Activated naive CD4-positive, alpha-beta T cell treated with Interleukin-2 at 50 U/mL for 16 hours (primary cell): ENCODE measurements at places on chromosomes 6 and 20.

DNA sequence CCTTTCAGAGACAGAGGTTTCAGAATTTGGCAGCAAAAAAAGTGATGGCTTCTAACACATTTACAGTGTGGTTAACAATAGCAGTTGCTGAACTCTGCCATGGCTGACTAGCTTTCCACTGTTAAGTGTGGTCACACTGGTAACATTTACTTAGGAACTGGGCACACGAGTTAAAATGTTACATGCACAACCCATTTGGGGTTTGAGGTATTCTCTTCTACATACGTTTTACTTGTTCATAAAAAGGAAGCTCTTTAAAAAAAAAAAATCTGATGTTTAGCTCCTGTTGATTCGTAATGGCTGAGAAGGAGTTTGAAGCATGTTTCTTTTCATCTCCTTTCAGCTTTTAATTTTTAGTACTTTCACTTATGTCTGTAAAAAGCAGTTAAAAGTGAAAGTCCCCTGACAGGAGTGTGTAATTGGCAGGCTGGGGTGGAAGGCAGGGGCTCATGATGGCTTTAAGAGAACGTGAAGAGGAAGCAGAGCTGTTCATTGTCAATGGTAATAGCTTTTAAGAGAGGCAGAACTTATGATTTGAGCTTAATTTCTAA, 245.9 kb downstream of the FARS2 start:
- DNase-seq = no peak

- peak; percentile 98 for DNase-seq
Observed at GRCh38 chr20:31723319-31724078, 831 bp upstream of the BCL2L1 start.

DNA sequence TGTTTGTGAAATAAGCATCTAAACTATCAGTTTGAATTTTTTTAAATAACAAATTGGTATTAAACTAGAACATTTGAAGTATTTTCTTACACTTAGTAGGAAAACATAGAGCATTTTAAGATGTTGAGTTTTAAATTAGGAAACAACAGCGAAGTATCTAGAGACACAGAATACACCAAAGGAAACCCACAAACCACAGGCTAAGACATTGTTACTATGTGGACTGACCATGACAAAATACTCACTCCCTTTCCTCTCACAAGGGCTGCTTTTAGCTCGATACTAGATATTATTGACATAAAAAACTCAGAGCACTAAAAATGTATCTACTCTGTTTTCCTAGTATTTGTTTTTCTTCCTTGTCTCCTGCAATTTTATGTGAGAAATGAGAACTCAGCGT, 266.0 kb upstream of the CITED2 start:
- DNase-seq = no peak

GRCh38 chr6:144879436-144879835, 594.3 kb downstream of the UTRN start:
- DNase-seq = no peak

DNA sequence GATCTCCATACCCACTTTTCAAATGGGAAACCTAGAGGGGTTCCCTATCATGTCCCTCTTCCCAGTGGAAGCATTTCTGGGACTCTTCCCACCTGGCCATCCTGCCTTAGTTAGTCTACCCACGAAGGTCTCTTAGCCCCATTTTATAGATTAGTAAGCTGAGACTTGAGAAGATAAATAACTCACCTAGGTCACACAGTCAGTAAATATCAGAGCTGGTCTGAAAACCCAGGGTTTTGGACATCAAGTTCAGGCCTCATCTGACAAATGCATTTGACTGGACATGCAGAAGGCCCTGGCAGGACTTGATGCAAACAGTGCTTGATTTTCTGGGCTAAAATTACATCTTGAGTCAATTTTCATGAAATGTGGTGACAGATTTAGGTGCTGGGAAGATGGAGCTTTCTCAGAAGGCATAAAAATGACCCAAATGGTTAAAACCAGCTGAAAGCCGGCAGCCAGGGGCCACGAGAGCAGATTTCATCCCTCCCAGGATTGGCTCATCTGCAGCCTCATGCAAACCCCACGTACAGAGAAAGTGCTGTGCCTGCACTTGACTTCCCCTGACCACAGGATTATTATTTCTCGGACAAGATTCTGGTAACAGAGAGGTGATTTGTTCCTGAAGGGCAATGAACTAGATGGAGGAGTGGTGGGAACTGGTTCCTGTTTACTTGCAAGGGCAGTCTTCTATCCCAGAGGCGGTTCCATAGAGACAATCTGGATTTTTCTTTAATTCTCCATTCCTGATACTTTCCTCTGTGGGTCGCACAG, 23.1 kb downstream of the CPNE5 start:
- DNase-seq = no peak

- DNase-seq = no peak
Observed at GRCh38 chr20:40960521-40960956, 68.1 kb upstream of the TOP1 start.

- DNase-seq = peak; percentile 51
Observed at GRCh38 chr20:37336369-37337207, 9.4 kb upstream of the SRC start.

DNA sequence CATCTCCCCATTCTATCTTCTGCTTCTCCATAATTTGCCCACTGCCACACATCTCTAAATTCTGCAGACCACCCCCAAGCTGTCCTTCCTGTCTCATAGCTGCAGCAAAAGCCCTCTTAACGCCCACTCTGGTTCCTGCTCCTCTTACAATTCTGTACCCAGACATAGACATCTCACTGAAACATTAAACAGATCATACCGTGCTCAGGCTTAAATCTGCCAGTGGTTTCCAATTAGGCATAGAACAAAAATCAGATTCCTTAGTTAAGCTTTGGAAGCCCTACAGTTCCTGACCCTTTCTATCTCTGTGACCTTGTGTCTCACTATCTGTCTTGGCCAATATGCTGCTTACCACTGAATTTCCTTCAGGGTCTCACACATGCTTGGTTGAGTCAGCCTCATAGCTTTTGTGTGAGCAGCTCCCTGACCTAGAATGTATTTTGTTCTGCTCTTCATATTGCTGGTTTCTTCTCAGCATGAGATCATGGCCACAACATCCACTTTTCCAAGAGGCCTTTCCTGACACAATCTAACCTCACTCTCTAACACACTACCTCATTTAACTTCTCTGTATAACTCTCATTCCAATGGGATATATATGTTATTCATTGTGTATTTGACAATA, 749.7 kb downstream of the MAFB start:
- no peak for DNase-seq

DNA sequence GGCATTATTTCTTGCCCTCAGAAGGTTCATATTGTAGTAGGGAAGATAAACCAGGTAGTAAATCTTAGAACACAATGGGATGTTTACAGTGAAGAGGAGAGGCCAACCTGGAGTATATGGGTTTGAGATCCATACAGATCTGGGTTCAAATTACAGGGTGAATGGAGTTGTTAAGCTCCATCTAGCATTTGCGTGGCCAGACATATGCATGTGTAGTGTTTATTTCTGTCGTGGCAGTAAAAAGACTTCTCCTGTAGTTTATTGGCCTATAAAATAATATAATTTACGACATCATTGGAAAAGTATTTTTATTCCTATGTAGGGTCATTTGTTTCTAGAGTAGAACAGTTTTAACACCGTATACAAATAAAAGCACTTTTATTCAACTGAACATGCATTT, 25.2 kb upstream of the TULP4 start:
- DNase-seq = no peak

DNA sequence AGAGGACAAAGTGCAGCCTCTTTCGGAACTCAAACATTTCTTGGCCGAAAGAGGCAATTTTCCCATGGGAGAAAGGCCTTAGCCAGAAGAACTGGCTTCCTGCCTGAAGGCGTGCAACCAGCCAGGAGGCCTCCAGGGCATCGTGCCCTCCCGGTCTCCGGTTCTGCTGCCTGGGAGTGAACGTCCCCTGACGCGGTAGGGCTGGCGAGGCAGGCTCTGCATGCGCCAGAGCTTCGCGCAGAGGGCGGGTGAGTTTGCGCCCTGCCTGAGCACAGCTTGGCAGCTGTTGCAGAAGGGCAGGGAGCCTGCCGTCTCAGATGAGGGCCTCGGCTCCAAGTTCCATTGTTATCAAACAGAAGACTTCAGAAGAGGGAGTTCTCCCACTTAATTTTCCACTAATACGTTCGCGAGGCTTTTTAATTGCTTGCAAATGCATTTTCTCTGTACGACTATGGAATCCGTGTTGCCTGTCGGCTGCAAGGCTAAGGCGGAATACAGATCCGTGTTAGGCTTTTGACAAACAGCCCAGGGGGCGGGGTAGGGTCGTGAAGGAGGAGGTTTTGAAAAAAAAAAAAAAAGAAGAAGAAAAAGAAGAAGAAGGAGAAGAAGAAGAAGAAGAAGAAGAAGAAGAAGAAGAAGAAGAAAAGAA, 5.5 kb upstream of the TFAP2D start:
- no peak for DNase-seq

DNA sequence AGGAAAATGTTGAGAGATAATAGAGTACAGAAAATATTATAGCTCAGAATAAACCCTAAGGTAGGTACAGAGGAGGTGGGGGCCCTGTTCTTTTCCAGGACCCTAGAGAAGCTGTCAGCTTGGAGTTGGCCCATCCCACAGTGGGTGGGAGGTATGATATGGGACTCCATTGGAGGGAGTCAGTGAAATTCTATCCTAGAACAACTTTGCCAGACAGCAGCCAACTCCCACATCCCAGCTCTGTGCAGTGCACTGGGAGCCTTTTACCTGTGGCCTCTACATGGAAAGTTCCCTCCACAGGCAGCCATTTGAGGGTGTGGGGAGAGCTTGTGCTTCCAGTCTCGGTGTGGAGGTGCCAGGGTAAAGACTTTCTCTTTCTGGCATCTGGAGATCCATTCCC, 36.8 kb upstream of the CLIC5 start:
- DNase-seq = no peak

DNA sequence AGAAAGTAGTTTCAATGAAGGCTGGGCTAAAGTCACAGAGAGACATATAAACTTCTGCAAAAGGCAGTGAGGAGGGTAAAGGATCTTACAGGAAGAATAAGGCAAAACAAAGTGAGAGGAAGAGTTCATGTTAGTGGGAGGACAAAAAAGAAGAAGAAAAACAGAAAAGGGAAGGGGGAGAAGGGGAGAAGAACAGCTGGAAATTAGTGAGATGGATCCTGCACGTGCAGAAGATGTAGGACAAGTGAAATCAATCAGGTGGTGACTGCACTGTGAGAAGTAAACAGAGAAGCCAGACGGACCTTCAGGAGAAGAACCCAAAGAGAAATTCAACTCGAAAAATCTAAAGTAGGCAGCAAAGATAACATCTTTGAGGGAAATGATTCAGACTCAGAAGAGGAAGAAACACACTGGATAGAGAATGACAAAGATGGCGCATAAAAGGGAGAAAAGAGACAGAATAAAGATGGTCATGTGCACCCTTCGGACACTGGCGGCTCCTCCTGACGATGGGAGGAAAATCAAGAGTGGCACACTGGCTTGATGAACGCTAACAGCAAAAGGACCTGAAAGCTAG, 105.9 kb downstream of the MYB start:
- no peak for DNase-seq

DNA sequence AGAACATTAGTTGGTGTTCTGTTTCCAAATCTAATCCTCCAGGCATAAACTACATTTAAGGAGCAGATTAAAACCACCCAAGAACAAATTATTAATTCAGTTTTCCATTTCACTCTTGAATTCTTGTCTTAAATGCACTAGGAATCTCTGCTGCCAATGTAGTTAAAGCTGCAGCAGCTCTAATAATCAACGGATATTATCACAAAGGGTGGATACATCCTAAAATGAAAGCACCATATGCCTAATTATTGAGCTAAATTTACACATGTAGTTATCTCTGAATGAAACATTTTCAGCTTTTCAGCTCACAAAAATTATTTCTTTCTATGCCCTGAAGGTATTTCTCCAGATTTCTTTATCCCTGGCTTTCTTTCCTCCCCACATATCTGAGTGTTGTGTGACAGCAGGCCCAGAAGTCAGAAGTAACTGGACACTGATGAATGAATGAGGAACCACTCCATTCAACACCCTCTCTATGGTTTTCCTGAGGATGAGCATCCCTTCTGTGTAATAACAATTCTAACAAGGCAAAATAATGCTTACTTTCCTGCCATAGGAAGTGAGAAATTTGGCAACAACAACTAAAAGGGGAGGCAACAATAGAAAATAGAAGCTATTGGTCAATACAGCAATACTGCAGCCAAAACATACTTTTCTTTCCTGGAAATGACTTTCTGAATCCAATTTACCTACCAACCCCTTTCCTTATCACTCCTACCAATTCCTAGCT, 14.9 kb downstream of the MAN1A1 start:
- no peak for DNase-seq

GRCh38 chr6:27101824-27102223, 145.7 kb upstream of the PRSS16 start:
- DNase-seq = no peak

- DNase-seq = no peak
Observed at GRCh38 chr6:46626228-46626909, 26.2 kb downstream of the CYP39A1 start.

GRCh38 chr6:39995633-39996032, 61.4 kb upstream of the MOCS1 start:
- no peak for DNase-seq

GRCh38 chr6:14500809-14501208, 383.2 kb downstream of the CD83 start:
- DNase-seq = no peak

DNA sequence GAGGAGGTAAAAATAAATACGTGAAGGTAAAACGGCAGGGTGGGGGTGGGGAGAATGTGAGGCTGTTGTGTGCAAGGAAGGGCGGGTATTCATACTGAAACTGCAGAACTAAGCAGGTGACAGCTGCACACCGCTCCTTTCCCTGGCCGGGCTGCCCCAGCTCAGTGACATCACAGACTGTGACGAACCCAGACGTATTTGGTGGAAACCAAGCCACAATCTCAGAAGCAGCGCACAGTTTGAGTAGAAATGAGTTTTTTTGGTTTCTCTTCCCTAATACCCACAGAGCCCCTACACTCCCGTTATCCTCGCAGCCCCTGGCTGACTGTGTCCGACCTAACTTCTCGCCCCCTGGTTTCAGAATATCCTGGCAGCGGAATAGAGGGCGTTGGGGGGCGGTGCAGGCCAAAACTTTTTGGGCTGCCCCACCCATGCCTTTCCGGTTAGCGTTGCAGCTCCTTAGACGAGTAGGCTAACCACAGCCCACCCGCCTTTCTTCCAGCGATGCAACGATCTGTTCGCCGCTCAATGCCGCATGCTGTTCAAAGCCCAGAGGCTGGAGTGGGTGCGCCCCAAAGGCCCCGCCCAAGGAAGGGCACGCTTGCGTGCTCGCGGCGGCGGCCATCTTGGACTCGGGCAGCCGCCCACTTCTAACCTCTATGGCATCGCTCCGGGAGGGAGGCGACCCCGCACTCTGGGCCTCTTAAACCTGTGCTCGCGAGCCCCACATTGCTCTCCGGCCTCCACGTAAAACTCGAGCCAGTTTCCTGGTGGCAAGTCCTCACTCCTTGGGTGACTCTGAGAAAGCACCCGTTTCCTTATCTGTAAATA, 9.1 kb downstream of the BAK1 start:
- DNase-seq = peak; percentile 92

DNA sequence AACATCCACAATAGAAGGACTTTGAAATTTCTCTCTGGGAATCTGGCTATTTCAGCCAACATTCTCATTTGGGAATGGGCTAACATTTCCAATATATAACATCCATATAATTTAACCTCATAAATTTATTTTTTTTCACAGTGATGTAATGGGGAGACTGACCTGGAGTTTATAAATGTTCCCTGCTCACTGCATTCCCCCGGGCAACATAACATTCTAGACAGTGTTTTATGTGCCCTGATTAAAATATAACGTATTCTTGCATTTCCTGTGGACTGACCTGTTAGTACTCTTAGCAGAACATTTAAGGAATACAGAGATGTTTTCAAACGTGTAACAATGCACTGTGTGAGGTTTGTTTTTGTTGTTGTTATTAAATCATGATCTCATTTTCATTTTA, 20.9 kb downstream of the TSHZ2 start:
- DNase-seq = no peak
